ENCODE measurements at places on chromosomes 4 and X.

DNA sequence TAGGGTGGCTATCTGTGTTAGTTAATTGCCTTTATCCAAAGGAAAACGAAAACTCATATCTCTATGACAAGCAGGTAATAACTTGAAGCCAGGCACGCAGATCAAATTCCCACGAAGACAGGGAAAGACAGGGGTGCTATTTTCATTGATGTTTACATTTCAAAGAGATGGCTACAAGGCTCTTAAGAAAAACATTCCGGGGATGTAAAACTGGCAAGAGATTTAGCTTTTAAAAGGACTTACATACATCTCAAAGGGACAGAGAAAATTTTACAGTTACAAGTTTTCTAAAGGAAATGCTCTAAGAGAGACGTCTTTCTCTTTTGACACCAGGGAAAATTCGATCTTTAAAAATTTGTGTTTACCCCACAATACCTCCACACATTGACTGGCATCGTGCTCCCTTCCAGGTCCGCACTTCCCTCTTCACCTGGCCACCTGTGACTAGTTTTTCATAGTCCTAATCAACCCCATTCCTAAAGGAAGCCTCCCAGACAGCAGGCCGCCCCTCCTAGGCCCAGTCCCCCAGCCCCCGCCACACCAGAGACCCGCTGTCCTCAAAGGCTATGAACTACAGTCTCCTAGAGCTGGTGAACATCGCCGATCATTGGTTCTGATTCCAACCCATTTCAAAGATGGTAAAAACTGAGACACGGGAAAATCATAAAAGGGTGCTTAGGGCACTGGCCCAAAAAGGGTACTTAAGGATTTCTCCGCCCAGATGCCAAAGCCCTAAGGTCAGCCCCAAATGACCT lies 649 bp upstream of the ARAF start:
- no peak for DNase-seq

GRCh38 chrX:3143043-3143799 lies 102.0 kb downstream of the ARSF start:
- DNase-seq: no peak

DNA sequence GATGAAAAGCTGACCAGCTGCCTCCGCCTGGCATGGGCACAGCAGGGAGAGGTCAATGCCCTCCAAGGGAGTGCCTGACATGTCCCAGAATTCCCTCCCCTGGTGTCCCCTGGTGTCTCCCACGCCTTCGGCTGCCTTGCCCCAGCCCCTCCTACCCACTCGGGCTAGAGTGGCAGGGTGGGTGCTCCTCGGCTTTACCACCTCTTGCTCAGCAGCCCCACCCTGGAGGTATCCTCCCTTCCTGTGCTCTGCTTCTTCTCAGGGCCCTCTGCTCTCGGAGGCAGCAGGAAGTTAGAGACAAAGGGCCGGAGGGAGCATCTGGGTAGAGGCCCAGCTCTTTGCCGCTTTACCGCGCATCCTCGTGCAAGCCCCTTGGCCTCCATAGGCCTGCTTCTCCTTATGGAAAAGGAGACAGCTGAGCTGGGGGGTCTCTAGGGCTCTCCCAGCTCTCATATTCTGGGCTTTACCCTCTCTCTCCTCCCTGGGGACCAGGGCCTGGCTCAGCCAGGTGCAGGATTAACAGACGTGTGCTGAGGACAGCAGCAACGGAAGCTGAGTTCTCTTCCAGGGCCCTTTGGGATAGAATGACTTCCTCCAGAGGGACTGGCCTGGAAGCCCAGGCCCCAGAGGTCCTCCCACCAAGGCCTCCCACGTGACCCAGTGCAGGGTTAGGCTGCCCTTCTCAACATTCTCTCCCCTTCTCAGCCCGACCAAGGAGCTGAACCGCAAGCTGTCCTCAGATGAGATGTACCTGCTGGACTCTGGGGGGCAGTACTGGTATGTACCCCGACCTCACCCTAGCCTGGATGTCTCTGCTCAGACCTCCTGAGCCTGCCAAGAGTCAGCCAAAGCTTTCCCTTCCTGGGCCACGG lies 17.2 kb downstream of the XPNPEP2 start:
- DNase-seq: no peak

GRCh38 chr4:165288639-165289422 lies 38.6 kb upstream of the MSMO1 start:
- no peak for DNase-seq

Data from NCI-H510A treated with DMSO at 0.1 percent for 48 hours (cell line).